Stimulated activated naive CD8-positive, alpha-beta T cell treated with anti-CD3 and anti-CD28 coated beads, Interleukin-15, Interleukin-2, amounts not matched to agents 100 U/mL and 50 U/mL, for 24 hours (primary cell): ENCODE measurements at places on chromosomes 7 and 10.

GRCh38 chr7:101172854-101173751, 7.0 kb downstream of the NAT16 start:
- DNase-seq = no peak

- DNase-seq = no peak
Observed at GRCh38 chr7:151416941-151417315, 7.1 kb upstream of the WDR86 start.

DNA sequence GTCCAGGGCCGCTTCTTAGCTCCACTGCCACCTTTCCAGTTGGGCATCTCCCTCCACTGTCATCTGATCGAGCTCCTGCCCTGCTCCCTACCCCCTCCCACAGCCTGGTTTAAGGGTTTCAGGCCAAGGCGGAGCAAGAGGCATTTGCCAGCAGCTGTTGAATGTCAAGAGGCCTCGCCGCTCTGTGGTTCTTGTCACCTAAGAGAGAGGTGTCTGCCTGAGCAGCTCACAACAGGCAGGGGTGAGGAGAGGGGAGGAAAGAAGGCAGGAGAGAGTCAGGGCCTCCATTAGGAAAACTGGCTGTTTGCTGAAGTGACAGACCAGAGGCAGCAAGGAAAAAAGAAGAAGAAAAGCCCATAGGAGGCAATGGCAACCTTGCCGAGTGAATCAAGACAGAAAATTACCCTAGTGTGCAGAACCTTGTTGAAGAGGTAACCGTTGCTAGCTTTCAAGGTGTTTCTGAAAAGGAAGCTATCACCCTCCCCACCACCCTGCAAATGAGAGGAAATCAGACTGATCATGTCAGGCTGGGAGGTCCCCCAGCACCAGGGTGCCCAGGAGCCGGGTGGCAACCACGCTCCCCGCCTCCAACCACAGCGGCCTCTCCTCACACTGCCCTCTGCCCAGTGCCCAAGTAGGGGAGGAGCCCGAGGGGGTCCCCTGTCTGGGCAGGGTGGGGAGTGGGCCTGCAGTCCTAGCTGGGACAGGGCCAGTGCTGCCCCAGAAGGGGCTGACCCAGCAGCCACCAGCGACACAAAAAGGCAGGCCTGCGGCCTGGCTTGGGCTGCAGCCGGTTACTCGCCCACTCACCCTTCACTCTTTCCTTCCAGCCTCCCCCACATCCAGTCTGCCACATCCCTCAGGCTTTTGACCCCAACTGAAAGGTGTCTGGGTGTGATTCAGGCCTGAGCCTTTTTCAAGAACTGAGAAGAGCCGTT, 7.1 kb downstream of the GATA3 start:
- DNase-seq = peak; percentile 71

GRCh38 chr7:2283074-2283473, 31.2 kb downstream of the SNX8 start:
- DNase-seq = no peak
